SK-N-DZ (cell line): ENCODE measurements at places on chromosomes 3 and 15.
A peak's percentile ranks its signal among the peaks of the same experiment; 100 is the strongest.

DNA sequence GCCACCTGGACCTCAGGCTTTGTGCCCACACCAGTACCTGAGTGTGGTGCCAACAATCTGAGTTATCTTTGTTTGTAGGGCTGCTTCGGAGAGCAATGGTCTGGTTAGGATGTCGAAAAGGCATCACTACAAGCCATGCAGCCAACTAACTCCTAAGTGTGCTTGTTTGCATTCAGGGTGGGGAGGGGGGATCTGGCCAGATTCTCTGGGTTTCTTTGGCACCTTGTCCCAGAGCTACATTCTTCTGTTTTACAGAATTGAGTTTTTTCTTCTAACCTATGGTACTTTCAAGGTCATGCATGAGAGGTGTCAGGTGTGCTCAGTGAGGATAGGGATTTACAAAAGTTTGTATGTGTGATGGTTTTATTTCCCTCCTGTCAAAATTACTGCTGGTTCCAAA, 391.4 kb upstream of the RARB start:
- DNase-seq = no peak

DNA sequence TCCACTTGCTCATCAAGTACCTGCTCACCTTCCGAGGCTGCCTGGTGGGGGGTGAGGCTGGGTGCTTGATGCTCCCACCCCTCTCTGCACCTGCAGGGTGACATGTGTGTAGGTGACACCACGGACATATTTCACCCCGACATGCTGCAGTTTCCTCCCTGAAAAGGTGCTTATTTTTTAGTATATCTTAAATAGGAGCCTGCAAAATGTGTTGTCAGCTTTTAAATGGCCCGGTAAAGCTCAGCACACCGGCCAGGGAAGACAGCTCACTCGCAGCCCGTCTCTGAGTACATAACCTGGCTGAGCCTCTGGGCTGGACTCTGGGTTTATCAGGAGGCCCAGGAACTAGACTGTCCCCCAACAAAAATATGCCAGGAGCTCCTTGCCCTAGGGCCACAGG, 89.3 kb upstream of the LINGO1 start:
- no peak for DNase-seq

- DNase-seq = peak; percentile 81
Observed at GRCh38 chr15:69478259-69478781, 25.7 kb downstream of the RPLP1 start.

- DNase-seq = no peak
Observed at GRCh38 chr3:8445861-8446260, 55.8 kb upstream of the LMCD1 start.

- DNase-seq = no peak
Observed at GRCh38 chr3:157999246-157999645, 107.0 kb downstream of the SHOX2 start.

DNA sequence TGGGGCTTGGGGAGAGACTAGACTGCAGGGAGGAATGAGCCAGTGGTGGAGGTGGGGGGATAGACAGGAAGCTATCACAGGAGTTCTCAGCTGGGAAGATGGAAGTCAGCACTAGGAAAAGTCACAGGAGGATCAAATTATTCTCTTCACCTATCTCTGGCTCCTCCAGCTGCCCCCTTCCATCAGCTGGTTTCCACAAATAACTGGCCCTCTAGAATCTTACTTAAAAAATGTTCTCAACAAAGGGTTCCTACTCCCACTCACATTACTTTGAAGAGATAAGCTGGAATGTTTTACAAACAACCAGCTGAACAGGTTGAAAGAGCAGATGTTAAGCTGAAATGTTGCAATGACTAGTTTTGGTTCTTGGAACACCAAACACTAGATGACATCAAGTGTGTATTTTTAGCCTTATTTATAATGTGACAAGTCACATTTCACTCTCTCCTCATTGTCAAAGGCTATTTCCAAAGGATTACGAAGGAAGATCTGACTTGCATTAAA, 102.7 kb upstream of the AADACL2 start:
- no peak for DNase-seq

DNA sequence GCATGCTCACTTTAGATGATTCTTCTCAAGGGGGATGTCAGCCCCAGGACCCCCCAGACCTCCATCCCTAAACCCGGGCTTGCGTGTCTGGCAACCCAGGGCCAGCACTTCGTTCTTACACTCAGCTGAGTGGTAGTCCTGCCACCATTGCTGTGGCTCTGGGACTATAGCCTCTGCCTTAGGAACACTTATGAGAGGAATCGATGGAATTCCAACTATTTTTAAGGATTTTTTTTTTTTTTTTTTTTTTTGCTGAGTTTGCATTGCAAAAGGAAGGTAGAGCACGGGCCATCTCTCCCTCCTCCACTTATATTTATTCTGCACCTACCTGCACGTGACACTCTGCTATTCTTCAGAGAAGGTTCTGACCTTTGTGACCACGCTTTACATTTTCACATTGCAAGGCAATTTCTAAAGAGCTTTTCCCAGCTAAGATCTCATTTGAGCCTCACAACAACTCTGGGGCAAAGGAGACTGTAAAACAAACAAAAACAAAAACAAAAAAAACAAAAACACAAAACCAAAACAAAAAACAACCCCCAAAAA, 113.9 kb downstream of the LPP start:
- DNase-seq = no peak

DNA sequence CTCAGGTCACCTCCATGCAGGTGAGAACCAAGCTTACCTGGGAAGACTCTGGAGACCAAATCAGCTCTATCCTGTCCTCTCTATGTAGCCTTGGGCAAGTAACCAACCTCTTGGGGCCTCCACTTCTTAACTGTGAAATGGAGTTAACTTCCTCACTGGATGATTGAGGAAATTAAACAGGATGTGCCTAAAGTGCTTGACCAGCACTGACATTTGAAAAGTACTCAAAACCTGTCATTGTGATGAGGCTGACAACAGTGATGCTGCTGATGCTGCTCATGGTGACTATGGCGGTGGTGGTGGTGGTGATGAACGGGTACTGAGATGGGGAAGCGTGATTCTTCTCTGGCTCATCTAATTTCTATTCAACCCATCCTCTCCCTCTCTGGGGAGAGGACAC, 22.3 kb downstream of the VIPR1 start:
- DNase-seq = no peak

DNA sequence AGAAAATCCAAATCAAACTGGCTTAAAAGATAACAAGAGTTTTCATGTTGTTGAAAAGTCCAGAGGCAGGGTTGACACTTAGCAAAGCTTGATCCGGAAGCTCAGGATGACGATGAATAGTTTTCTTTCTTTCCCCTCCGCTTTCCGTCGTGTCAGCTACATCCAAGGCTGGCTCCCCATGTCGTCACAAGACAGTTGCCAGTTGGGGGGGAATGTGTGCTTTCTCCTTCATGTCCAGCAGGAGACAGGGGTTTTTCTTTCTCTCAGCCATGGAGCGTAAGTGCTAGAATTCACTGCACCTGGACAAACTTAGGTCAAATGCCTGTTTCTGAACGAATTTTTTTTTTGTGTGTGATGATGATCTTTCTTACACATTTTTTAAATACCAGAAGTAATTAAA, 273.8 kb upstream of the RGMA start:
- no peak for DNase-seq

DNA sequence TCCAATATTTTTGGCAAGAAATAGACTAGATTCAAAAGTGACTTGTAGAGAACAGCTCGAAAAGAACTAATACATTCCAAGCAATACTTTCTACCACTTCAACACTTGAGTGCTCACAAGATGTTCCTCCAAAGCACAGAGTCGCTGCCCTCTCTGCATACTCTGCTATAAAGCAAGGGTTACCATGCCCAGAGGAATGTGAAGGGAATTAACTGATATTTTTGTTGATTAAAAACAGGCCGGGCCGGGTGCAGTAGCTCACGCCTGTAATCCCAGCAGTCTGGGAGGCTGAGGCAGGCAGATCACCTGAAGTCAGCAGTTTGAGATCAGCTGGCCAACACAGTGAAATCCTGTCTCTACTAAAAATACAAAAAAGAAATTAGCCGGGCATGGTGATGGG, 57.6 kb upstream of the CSPG5 start:
- DNase-seq = no peak

- DNase-seq = no peak
Observed at GRCh38 chr3:50604628-50605588, 6.7 kb downstream of the CISH start.

DNA sequence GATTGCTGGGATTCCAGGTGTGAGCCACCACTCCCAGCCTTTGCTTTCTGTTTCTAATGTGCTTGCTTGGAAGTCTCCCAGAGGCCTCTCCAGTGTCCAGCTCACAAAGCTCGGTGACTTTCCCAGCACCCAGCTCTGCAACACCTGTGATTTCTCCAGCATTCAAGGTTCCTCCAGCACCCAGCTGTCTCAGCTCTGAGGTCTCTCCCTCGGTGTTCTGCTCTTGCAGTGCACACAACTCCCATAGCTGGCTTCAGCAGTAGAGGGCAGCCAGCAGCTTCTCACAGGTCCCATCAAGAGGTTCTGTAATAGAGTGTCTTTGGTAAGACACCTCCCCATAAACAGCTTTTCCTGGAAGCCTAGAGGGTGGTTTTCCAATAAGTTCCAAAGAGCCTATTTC, 75.1 kb downstream of the GRM7 start:
- no peak for DNase-seq

DNA sequence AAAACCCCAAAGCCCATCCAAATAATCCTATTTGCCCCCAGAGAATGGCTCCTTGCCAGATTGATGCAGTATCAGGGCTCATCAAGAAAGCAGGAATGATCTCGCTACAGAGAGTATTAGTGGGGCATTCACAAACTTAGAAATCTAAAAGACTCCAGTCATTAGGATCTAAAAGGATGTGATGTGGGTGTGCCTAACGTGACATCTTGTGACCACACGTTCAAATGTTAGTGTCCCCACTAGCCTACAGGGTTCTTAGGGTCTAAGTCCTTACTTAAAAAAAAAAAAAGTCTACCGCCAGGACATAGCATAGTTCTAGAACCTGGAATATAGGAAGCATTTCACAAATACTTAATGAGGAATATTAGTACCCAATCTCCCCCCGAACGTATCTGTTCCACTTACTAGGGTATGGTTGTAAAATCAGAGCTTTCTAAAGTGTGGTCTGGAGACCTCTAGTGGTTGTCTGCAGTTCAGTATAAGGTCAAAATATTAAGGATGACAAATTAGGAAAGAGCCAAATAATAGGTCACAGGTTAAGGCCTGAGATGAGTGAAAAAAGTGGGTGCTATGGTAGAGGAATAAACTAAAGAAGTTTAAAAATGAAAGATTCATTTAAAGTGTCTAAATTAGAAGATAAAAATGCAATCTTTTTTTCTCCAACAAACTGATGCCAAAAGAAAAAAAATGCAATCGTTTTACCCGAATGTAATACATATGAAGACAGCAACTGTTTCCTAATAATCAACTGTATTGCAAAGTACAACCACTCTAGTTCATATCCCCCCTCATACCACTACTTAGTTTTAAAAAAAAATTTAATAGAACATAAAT, 4.2 kb upstream of the CHRM5 start:
- peak; percentile 47 for DNase-seq
